ENCODE measurements at places on chromosomes 12 and 14.
A peak's percentile ranks its signal among the peaks of the same experiment; 100 is the strongest.

GRCh38 chr12:99455350-99456035 is 192.1 kb upstream of the GARIN6 start:
- no peak for DNase-seq

DNA sequence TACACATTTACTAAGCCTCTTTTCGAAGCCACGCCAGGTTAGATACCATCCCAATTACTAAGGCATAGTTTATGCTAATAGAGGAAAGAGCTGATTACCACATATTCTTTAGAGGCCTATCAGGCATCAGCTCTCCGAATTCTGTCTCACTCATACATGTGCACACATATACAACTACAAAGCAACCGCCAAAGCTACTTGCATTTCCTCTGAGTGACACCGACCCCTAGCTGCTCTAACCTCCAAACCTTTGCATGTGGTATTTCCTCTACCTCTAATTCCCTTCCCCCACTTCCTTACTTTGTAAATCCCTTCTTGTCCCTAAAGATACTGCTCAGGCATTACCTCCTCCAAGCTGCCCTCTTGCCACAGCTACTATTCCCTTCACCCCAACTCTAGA is 107.2 kb downstream of the DUSP6 start:
- DNase-seq: no peak

DNA sequence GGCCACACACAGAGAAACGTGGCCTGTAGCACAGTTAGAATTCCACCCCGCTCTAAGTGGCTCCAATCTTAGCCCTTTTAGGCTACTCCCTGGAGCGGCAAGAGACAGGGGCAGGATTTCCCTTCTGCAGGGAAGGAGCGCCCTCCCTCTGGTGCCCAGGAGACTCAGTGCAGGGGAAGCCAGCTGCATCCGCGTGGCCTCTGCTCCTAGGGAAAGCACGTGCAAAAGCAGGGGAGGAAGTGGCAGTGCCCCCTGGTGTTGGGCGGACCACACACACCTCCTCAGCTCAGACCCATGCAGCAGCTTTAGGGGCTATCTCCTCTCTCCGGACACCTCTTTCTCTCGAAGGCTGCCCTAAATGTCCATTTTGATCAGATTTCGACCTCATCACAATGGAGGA is 50.0 kb downstream of the SPRING1 start:
- DNase-seq: no peak

GRCh38 chr12:5377997-5378592 is 53.8 kb upstream of the NTF3 start:
- DNase-seq: no peak

- DNase-seq: no peak
Measured at GRCh38 chr12:49049566-49050224, 10.9 kb downstream of the KMT2D start.

DNA sequence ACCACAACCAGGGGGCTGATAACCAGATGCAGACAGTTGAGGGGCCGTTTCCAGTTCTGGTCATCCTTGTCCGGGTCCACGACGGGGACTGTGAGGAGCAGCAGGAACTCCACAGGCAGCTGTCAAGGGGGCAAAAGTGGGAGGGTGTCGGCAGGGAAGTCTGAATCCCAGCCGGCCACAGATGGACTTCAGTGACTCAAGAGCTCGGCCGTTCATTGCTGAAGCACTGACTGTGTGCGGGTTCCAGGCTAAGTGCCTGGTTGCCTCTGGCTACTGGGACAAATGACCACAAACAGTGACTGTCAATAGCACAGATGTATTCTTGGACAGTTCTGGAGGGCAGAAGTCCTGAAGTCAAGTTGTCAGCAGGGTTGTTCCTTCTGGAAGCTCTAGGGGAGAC is 19.6 kb downstream of the SLC8B1 start:
- DNase-seq: no peak

DNA sequence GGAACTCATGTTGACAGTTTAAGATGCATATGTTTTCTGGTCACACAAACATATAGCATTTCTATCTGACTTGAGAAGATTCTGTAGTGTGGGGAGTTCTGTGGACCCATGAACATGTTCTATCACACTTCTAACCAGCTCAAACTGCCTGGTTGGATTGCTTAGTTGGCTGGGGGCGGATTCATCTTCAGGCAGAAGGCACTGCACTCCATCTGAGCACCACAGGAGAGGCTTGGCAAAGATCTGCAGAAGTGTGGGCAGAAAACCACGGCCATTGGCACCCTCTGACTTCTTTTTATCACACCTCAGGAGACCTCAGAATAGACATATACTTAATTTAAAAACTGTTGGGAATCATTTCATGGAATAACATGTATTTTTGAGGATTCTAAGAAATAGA is 68.5 kb downstream of the LIN7A start:
- no peak for DNase-seq

DNA sequence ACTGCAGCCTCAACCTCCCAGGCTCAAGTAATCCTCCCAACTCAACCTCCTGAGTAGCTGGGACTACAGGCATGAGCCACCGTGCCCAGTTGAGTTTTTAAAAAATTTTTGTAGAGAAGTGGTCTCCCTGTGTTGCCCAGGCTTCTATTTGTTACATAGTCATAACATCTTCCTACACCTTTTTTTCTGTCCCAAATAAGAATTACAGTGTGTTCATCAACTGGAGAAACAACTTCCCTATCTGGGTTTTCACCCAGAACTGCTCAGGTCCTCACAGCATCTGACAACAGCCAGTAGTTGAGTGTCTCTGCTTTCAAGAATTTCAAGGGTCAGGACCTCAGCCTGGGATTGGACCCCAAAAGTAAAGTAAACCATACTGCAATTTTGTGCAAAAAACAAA is 235.2 kb upstream of the AMIGO2 start:
- no peak for DNase-seq

GRCh38 chr14:39467889-39468524 is 35.8 kb upstream of the FBXO33 start:
- no peak for DNase-seq

DNA sequence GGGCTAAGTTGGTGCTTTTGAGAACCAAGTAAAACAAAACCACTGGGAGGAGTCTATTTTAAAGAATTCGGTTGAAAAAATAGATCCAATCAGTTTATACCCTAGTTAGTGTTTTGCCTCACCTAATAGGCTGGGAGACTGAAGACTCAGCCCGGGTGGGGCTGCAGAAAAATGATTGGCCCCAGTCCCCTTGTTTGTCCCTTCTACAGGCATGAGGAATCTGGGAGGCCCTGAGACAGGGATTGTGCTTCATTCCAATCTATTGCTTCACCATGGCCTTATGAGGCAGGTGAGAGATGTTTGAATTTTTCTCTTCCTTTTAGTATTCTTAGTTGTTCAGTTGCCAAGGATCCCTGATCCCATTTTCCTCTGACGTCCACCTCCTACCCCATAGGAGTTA is 1.8 kb upstream of the RAB5B start:
- no peak for DNase-seq

- DNase-seq: no peak
Measured at GRCh38 chr12:132505105-132505851, 15.3 kb downstream of the FBRSL1 start.

DNA sequence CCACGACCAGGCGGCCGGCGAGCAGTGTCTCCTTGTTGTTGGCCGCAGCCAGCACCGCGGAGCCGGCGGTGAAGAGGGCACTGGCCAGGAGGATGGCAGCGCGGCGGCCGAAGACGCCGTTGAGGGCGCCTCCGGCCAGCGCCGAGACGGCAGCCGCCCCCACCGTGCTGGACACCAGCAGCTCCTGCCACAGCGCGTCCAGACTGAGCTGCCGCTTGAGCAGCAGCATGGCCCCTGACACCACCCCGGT is 691 bp downstream of the SLC2A13 start:
- no peak for DNase-seq

- DNase-seq: no peak
Measured at GRCh38 chr14:35853225-35853624, 27.1 kb downstream of the BRMS1L start.

- no peak for DNase-seq
Measured at GRCh38 chr12:115204957-115205754, 521.2 kb upstream of the TBX3 start.

DNA sequence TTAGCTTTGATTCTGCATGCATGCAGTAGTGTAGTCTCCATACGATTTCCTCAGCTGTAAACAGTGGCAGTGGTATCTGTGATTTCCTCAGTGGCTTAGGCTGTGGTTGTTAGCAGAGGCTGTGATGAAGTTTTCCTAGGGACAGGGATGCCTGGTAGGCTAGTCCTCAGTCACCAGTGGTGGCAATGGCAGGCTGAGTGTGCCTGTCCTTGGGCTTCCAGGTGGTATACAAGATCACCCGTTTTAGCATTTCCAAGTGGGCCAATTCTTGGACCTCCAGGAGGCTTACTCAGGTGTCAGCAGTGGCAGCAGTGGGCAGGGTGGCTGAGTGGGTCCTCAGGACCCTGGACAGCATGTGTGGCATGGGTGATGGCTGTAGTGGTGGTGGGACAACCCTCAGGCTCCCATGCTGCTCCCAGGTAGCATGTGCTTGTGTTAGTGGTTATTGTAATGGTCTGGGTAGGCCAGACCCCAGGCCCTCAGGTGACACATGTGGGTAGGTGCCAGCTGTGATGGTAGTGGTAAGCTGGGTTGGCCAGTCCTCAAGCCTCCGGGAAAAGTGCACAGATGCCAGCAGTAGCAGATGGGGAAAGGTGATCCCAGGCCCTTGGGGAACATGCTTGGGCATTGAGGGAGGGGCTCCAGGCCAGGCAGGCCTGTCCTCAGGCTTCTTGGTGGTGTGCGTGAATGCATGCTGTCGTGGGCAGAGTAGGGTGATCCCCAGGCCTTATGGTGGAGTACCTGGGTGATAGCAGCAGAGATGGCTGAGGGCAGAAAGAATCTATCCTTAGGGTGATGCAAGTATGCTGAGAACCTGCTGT is 146.5 kb downstream of the PAPOLA start:
- DNase-seq: no peak

DNA sequence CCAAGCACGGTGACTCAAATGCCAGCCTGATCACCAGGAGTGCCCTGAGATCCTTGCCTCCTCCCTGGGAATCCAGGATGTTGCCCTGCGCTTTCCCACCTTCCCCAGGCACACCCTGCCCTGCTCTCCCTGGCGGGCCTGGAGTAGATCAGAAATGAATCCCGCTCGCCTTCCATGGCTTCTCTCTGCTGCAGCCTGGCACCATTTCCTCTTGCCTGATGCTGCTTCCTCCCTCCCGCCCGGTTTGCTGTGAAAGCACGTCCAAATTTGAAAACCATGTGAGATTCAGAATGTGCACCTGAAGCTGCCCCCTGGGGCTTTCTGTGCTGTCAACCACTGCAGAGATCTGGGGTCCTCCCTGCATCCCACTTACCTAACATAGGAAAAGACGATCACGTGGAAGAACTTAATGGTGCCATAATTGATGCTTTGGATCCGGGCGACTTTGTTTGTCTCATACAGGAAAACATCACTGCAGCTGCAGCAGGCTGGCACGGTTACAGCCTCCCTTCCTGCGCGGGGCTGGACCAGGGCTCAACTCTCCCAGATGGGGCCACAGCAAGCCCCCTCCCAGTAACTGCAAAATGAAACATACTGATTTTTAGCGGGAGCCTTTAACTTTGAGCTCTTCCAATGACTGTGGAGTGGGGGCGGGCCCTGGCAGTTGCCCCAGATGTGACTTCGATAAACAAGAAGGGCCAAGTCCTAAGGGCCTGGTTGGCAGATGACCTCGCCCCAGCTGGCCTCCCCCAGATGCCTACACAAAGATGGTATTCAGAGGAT is 24.9 kb upstream of the C12orf76 start:
- peak; percentile 78 for DNase-seq

DNA sequence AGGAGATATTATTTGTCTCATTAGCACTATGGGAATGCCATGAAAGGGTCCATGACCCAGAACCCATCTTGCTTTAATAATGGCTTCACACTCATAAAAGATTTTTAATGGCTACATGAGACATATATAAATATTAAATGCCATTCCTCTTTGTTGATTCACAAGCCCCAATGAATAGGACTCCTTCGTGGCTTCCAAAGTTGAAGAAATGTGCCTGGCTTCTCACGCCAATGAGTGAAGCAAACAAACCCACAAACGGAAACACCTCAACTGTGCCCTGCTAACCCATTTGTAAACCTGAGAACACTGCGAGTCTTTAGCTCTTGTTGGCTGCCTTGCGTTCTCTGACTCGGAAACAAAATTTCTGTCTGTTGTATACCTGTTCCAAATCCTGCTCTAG is 381.7 kb upstream of the DDHD1 start:
- DNase-seq: no peak

DNA sequence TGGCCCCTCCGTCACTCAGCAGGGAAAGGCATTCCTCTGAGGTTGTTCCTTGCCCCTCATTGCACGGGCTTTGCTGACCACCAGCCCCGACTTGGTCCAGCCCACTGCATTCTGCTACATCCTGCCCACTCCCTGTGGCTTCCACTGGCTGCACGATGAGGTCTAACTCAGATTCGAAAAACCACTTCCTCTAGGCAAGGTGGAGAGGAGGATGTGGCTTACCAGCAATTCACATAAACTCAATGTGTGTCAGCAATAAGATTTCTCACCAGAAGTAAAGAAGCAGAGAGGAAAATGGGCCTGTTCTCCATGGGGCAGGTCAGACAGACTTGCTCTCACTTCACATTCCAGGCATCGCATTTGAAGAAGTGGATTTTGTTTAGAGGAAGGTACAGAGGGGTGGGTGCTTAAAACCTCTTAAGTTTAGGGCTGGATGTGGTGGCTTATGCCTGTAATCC is 14.7 kb downstream of the GPR68 start:
- DNase-seq: no peak

DNA sequence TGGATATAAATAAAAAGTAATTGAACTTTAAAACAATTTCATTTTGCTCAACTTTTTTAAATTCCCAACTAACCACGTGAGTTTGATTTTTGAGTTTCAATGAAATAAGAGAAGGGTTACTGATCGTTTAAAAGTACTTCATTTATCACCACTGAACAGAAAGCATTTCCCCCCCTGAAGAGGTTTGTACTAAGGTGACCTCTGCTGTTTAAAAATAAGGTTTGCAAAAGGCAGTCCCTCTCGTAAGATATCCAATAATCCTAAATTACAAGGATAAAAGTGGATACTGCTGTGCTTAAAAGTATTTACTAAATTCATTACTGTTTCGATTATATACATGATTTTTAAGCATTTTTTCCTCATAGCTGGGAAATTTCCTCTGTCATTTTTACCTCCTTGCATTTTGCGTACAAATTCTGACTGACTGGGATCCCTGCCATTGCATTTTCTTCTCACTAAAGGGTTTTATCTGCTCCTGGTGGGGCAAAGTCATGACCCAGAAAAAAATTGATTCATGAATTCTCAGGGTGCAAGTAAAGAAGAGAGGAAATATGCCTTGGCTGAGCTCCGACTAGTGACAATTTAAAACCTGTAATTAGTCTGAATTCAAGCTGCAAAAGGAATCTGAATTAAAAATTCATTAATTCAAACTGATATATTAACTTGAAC is 463.8 kb downstream of the PRKD1 start:
- peak; percentile 17 for DNase-seq

DNA sequence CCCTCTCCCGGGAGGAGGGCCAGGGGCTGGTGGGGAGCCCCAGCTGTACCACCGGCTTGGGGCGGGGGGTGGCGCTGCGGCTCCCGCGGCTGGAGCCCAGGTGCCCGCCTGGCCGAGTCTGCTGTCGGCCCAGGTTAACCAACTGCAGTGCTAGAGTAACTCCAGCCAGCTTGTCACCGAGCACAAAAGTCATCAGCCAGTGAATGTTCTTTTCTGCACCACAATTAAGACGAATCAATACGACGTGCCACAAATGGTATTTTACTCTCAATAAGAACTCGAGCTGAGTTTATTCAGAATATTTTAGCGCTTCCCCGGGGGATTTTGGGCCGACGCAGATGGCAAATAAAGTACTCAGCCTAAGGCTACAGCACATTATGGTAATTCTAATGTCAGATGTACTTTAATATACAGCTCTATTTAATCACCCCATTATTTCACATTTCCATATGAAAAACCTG is 83.2 kb downstream of the BCL11B start:
- DNase-seq: no peak

- no peak for DNase-seq
Measured at GRCh38 chr14:88323086-88323522, at the start of gene KCNK10. TSS of gene KCNK10 (minus strand) at chr14:88323269. CDS start at chr14:88322798, 471 bp downstream.

Data from NCI-H2081 treated with DMSO at 0.1 percent for 48 hours (cell line).